Peyer's patch (tissue), 4 donors: ENCODE measurements at places on chromosomes 3 and 15. TPM values are rescaled to one million over a fixed set of nuclear protein-coding genes. Genes with fewer than 3 reads are reported as not detected.

Gene DAZL
- total RNA-seq: not detected

Gene ABCC5
- 95.7 TPM for total RNA-seq

DNA sequence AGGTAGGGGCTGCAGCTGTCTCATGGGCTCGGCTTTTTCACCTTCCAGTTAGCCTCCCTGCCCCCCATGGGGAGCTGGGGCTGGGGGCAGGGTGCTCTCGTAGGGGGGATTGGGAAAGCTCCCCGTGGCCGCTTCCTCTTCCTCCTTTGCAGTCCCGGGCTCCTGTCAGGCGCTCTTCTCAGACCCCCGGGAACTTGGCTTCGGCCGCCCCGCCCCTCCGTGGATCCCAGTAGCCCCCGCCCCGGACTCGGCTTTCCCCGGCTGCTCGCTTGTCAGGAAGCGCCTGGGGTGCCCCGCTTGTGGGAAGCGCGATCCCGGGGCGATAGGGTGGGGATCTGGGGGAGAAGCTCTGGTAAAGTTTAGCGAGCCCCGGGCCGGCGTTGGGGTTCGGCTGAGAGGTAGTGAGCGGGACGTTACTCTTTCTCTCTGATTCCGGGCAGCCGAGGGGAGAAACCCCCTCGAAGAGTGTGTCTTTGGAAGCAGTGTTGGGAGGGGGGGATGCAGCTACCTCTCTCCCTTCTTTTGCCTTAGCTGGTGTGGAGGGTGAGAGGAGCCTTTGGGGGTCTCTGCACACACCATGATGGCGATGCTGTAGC, 611 bp downstream of the PIAS1 start:
- peak overlapping the region; percentile 88 for H3K4me3 ChIP-seq
- no peaks in the 10 kb centered on the region for H3K4me1 ChIP-seq
- DNase-seq: peak; percentile 75
- no peaks in the 10 kb centered on the region for H3K27me3 ChIP-seq

DNA sequence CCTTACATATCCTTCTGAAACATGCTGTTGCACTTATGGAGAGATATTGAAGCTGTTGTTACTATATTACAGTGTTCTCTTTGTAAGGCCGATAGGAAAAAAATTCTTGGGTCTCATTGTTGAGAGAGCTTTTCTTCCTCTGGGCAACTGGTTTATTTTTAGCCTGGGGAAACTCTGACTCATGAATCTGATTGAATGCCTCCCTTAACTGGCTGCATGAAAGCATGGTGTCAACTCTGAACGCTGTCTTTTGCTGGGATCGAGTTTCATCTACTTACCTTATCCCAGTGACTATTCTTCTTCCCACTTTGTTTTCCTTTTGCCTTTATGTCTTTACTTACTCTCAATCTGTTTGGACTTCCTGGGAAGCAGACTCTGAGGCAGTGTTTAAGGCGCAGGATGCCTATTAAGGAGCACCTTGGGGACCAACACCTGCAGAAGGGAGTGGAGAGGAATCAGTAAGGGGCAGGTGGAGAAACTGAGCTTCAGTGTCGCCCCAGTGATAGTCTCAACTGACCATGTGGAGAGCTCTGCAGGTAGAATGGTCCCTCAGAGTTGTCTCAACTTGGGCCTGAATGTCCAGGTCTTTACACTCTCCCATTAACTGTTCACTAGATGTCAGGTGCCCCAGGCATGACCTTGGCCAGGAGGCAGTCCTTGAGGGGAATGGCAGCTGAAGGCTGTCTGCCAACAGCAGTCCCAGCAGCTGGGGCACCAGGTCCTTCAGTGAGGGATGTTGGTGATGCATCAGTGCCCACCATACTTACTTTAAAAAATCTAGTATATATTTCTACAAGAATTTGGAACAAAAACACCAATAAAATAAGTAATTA, 88.9 kb upstream of the CCNL1 start:
- H3K36me3 ChIP-seq: no peaks in the 10 kb centered on the region
- no peaks in the 10 kb centered on the region for H3K4me1 ChIP-seq
- H3K27ac ChIP-seq: no peak overlapping the region
- no peaks in the 10 kb centered on the region for H3K27me3 ChIP-seq

- no peaks in the 10 kb centered on the region for H3K4me1 ChIP-seq
- no peak overlapping the region for H3K4me3 ChIP-seq
- no peak for DNase-seq
- no peak overlapping the region for H3K27ac ChIP-seq
- no peaks in the 10 kb centered on the region for H3K36me3 ChIP-seq
Measured at GRCh38 chr15:80564056-80564455, 131.1 kb upstream of the ABHD17C start.
